ENCODE measurements at places on chromosomes 6 and 20.

GRCh38 chr20:13418263-13419229 is 197.5 kb downstream of the ISM1 start:
- DNase-seq, result no peak

GRCh38 chr6:127031511-127031910 is 87.0 kb upstream of the RSPO3 start:
- no peak for DNase-seq

- DNase-seq, result no peak
Measured at GRCh38 chr6:74626288-74626687, 579.6 kb downstream of the COL12A1 start.

DNA sequence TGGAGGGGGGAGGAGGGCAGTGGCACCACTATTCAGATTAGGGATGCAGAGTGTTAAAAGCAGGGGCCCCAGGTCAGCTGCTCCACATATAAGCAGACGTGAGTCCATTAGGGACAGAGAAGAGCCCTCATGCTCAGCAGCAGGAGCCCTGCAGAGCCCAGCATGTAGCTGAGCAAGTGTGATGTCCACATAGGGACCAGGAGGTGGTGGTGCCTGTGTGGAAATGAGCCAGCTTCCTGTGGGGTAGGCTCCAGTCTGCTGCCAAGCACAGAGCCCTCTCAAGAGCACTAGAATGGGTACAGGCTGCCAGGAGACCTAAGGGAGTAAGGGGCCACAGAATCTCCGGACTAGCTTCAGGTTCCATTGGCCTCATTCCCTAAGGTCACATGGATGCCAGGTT is 57.9 kb upstream of the MLN start:
- DNase-seq, result no peak

Measured in RCC 7860 (cell line).